RWPE1 (cell line): ENCODE measurements at places on chromosomes 7 and 10.

DNA sequence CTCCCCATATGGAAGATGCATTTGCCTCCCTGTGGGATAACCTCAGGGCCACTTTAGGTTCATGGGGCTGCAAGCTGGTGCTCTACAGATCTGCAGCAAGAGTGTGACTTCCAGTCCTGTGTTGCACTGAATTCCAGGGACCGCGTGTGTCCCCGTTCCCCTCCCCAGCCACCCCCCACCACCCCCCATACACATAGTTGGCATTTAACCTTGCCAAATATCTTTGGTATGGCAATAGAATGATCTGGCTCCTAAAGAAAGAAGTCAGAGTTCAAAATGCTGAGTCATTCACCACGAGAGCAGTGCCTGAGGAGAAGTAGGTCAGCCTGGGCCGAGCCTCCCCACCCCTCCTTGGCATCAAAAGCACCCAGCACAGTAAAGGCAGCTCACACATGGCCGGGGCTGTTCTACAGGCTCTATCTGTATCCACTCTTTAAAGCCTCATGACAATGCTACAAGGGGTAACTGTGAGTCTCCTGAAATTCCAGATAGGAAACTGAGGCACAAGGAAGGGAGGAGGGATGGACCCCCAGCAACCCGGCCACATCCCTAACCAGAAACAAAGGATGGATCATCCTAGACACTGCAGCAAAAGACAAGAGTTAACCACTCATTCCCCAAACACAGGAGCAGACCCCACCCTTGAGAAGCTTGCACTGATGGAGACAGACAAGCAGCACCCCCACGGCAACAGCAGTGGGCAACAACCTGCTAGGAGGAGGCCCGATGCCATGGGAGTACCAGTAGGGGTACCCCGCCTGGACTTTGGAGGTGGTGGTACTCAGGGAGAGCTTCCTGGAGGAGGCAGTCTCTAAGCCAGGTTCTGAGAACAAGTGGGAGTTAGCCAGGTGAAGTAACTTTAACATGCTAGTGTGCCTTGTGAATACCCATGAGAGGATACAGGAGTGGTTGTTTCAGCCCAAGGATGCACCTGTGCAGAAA lies 70.3 kb upstream of the NANOS1 start:
- peak; percentile 93 for DNase-seq

DNA sequence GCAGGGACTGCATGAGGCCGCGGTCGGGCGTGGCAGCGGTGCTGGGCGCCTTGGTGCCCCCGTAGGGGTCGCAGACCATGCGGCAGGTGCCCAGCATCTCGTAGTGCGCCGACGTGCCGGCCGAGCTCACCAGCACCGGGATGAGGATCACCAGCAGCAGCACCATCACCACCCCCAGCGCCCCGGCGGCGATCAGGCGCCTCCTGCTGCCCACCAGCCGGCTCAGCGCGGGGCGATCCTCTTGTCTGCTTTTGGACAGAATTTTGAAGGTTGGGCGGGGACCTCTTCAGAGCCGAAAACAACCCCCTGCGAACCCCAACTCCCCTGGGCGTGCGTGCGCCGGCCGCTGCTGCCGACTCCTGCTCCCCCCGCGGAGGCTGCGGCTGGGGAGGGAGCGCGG lies 779 bp downstream of the C1QL3 start:
- DNase-seq, result no peak

- no peak for DNase-seq
Observed at GRCh38 chr10:124243702-124244121, 150.3 kb upstream of the CHST15 start.

DNA sequence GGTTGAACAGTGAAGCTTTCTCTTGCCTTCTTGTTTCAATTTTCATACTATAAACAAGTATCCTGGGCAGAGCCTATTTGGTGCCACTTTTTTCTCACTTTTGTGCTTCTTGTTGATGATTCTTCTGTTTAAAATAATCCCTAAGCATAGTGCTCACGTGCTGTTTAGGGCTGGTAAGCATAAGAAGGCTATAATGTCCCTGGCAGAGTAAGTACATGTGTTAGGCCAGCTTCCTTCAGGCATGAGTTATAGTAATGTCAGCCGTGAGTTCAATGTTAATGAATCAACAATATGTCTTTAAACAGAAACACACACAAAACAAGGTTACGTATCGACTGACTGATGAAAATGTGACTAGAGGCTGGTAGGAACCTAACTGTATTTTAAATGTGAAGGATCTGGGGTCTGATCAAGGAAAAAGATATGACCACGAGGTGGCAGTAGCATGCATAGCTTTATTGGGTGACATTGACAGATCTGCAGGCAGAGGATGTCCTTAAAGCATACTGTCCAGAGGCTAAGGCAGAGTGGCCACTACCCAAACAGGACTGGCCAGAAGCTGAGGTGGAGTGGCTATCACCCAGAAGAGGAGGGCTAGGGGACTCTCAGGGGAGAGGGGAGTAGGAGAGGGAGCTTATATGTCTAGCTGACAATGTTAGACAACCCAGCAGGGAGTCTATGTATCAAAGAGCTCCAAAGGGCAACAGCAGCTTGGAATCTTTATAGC lies 113.7 kb downstream of the BRAF start:
- DNase-seq, result peak; percentile 28

GRCh38 chr7:47034180-47034579 lies 547.7 kb downstream of the TNS3 start:
- no peak for DNase-seq

GRCh38 chr7:71613313-71613712 lies 481.4 kb downstream of the GALNT17 start:
- DNase-seq, result no peak

- no peak for DNase-seq
Observed at GRCh38 chr7:127900141-127900540, 131.1 kb downstream of the LRRC4 start.

GRCh38 chr10:104824380-104825006 lies 183.4 kb downstream of the SORCS3 start:
- DNase-seq, result peak; percentile 66

DNA sequence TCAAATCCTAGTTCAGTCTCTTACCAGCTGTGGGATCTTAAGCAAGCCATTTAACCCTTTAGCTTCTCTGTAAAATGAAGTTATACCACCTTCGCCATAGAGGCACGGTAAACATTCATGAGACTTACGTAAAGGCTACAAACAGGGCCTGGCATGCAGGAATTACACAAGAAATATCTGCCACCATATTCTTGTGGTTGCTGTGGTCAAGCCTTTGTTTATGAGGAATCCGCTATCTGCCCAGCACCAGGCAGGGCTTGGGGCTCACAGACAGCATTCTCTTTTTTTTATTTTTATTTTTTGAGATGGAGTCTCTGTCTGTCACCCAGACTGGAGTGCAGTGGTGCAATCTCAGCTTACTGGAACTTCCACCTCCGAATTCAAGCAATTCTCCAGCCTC lies 9.9 kb downstream of the AIFM2 start:
- no peak for DNase-seq

- DNase-seq, result no peak
Observed at GRCh38 chr7:30694218-30694745, 12.0 kb upstream of the CRHR2 start.

- DNase-seq, result no peak
Observed at GRCh38 chr10:75825661-75826060, 394.2 kb downstream of the LRMDA start.

GRCh38 chr10:107417446-107417845 lies 252.9 kb upstream of the SORCS1 start:
- DNase-seq, result no peak

- DNase-seq, result no peak
Observed at GRCh38 chr7:116327752-116328151, 117.4 kb downstream of the TES start.

- no peak for DNase-seq
Observed at GRCh38 chr7:27519793-27520469, 142.8 kb downstream of the HIBADH start.

- DNase-seq, result no peak
Observed at GRCh38 chr10:117689566-117689965, 147.0 kb downstream of the EMX2 start.

GRCh38 chr7:22025075-22025474 lies 79.4 kb upstream of the CDCA7L start:
- no peak for DNase-seq

DNA sequence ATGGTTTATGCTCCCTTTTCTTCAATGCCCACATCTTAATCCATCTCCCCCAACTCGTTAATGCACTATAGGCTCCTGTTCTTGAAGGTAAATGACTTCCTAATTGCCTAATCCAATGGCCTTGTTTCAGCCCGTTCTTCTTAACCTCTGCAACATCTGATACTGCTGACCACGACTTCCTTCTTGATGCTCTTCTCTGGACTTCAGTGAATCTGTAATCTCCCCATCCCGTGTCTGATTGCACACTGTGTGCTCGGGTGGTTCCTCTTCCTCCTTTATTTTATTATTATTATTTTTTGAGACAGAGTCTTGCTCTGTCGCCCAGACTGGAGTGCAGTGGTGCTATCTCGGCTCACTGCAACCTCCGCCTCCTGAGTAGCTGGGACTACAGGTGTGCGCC lies 58.9 kb downstream of the HIPK2 start:
- DNase-seq, result no peak

GRCh38 chr10:69065406-69066361 lies 22.2 kb upstream of the SRGN start:
- no peak for DNase-seq

DNA sequence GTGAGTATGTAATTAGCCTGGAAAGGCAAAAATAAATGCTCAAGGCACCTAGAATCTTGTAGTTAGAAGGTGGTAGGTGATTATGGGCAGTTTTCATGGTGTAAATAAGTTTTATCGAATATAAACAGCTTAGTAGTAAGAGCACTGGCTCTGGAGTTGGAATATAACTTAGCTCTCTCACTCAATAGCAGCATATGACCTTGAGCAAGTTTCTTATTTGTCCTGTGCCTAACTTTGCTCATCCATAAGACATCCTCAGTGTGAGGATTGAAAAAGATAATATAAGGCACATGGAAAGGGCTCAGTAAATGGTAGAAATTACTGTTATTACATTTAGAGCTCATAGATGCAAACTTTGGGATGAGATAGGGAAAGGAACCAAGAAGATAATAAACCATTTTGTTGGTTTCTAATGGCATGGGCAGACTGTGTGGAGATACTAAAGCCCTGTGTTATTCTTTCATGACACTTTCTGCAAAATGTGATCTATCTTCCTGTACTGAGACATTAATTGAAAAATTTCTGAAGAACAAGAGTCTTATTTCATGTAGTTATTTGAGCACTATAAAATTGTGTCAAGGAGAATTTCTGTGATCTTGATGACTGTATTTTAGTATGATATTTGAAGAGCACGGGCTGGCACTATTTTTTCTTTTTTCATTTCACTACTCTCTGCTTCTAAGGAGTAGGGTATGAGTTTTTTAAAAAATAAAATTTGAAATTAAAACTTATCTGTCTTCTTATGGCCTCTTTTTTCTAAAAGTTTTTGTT lies 3.1 kb downstream of the SLK start:
- DNase-seq, result no peak

GRCh38 chr7:155296788-155297516 lies 726 bp upstream of the INSIG1 start:
- DNase-seq, result peak; percentile 59

DNA sequence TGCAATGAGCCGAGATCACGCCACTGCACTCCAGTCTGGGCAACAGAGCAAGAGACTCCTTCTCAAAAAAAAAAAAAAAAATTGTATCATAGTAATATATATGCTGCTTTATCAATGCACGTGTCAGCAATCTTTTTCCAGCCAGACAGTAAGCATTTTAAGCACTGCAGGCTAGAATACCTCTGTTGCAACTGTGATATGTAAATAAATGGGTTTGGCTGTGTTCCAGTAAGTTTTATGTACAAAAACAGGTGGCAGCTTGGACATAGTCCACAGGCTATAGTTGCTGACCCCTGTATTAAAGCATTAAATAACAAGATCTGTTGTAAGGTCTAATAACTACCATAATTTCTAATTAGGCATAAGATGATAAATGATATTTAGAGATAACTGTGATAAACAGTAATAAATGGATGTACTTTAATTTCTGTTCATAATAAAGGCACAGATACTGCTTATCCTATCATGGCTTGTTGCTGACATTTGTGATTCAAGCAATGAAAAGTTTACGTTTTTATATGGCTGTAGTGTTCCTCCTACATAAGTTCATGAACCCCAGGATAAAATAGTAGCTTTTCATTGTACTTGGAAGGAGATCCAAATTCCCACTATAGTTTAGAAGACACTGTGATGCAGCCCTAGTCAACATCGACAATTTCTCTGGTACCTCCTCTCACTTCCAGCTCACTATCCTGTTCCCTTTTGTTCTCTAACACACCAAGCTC lies 161.4 kb downstream of the ELMO1 start:
- no peak for DNase-seq

GRCh38 chr10:125991392-125991791 lies 95.0 kb downstream of the FANK1 start:
- no peak for DNase-seq

DNA sequence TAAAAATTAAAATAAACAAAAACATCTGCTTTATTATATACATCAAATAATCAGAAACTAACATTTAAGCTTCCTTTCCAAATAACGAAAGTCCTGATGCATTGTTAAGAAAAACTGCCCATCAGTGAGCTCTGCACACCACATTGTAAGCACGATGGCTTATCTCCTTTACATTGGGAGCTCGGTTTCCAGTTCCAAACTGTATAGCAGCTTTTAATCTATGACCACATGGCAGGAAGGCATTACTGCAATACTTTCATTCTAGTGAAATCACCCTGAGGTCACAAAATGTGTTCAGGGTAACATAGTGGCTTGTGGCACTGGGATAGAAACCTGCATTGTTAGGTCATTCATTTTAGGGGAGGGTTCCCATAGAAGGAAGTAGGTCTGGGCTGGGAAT lies 146.3 kb downstream of the ZNF22 start:
- no peak for DNase-seq
